NCI-H510A treated with DMSO at 0.1 percent for 48 hours (cell line): ENCODE measurements at places on chromosomes 16 and 17.

GRCh38 chr16:21277927-21278706 lies at the start of gene CRYM:
TSS of gene CRYM (minus strand) at chr16:21278290. CDS start at chr16:21278251, 39 bp downstream.
- peak; percentile 88 for DNase-seq

DNA sequence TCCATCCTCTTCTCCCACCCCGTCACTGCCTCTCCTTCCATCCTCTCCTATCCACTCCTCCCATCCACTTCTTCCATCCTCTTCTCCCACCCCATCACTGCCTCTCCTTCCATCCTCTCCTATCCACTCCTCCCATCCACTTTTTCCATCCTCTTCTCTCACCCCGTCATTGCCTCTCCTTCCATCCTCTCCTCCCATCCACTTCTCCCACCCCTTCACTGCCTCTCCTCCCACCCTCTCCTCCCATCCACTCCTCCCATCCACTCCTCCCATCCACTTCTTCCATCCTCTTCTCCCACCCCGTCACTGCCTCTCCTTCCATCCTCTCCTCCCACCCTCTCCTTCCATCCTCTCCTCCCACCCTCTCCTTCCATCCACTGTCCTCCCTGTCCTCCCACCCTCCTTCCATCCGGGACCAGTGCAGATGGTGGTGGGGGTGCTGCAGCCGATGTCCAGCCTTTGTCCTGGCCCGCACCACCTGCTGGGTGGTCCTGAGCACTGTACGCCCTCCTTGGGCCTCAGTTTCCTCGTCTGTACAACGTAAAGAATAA lies 1.1 kb downstream of the WFIKKN1 start:
- no peak for DNase-seq

GRCh38 chr16:79528338-79528737 lies 72.2 kb downstream of the MAF start:
- DNase-seq, result no peak

DNA sequence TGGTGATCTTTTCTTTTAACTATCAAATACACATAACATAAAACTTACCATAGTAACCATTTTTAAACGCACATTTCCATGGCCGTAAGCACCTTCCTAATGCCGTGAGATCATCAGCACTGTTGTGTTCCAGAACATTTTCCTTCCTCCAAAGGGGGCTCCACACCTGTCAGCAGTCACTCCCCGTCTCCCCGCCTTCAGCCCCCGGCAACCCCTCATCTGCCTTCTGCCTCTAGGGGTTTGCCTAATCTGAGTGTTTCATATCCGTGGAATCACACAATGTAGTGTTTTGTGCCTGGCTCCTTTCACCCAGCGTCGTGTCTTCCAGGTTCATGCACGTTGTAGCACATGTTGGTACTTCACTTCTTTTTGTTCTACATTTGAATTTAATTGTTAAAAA lies 350.1 kb upstream of the TNRC6C start:
- no peak for DNase-seq

GRCh38 chr16:11639925-11640899 lies 28.0 kb upstream of the SNN start:
- DNase-seq, result peak; percentile 91

- no peak for DNase-seq
Measured at GRCh38 chr17:75751676-75752404, 13.2 kb downstream of the GALK1 start.

- no peak for DNase-seq
Measured at GRCh38 chr17:81150377-81151077, 14.8 kb upstream of the PVALEF start.

DNA sequence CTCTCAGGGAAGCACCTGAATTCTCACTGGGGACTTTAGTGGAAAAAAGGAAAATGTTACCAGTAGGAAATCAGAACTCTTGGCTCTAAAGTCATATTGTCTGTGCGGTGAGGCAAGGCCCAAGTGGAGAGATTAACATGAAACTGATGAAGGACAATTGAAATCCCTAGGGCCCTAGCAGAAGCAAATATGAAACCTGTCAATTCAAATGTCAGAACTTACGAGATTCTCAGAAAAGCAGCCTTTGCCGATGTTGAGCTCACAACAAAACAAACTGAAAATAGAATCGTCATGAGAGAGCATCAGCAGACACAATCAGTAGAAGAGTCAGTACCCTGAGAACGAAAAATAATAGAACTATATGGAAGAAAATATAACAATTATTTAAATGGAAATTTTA lies 108.8 kb downstream of the ELAC2 start:
- DNase-seq, result no peak

- no peak for DNase-seq
Measured at GRCh38 chr16:88295671-88296436, 86.9 kb upstream of the ZNF469 start.

DNA sequence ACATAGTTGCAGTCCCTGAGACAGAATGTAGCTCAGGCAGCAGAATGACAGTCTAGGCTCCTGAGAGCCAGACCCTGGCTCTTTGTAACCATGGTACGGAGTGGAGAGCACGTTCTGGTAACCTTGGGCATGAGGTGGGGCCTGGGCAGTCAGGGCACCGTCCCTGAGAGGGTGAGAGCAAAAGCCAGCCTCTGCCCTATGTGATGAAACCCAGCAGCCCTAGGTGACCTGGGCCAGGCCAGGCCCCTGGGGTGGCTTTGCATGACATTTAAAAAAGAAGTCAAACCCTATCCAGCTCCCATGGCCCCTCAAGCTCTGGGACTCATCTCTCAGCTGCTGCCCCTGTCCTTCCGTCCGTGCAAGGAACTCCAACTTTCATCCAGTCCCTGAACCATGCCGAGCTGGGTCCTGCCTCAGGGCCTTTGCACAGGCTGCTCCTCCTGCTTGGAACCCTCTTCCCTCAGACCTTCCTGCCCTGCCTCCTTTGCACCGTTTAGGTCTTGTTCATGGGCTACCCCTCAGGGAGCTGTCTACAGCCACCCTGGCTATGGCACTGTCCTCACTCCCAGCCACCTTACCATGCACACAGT lies 188.6 kb downstream of the NTN1 start:
- no peak for DNase-seq
